ENCODE measurements at places on chromosomes 3 and 15. TPM values are rescaled to one million over a fixed set of nuclear protein-coding genes. Genes with fewer than 3 reads are reported as not detected.

The RASGRF1 gene
- 26.1 TPM for total RNA-seq

The CCR2 gene
- 0.23 TPM for total RNA-seq

The CDCP1 gene
- total RNA-seq, result 0.23 TPM

The CFAP20DC gene
- 3.2 TPM for total RNA-seq

The UCN2 gene
- total RNA-seq, result not detected

The SMAD6 gene
- 3.5 TPM for total RNA-seq

The SAMMSON gene
- total RNA-seq, result 0.23 TPM

The CD200 gene
- 79.1 TPM for total RNA-seq

The CADPS gene
- total RNA-seq, result 370 TPM

The PLA2G4F gene
- total RNA-seq, result not detected

The GOLGA8M gene
- total RNA-seq, result not detected

The RYR3 gene
- 23.1 TPM for total RNA-seq

The SSUH2 gene
- 0.69 TPM for total RNA-seq

The BUB1B gene
- 22.6 TPM for total RNA-seq

The PIGZ gene
- total RNA-seq, result 5.1 TPM

The CTXN2 gene
- total RNA-seq, result 1.6 TPM

The MAGEL2 gene
- 13.8 TPM for total RNA-seq

The SLC25A36 gene
- 150 TPM for total RNA-seq

The TMCO5A gene
- not detected for total RNA-seq

Data from diencephalon (tissue), 1 donor.